ENCODE measurements at places on chromosomes 7 and 10.

GRCh38 chr7:80826520-80827238, 92.2 kb downstream of the SEMA3C start:
- DNase-seq, result no peak

DNA sequence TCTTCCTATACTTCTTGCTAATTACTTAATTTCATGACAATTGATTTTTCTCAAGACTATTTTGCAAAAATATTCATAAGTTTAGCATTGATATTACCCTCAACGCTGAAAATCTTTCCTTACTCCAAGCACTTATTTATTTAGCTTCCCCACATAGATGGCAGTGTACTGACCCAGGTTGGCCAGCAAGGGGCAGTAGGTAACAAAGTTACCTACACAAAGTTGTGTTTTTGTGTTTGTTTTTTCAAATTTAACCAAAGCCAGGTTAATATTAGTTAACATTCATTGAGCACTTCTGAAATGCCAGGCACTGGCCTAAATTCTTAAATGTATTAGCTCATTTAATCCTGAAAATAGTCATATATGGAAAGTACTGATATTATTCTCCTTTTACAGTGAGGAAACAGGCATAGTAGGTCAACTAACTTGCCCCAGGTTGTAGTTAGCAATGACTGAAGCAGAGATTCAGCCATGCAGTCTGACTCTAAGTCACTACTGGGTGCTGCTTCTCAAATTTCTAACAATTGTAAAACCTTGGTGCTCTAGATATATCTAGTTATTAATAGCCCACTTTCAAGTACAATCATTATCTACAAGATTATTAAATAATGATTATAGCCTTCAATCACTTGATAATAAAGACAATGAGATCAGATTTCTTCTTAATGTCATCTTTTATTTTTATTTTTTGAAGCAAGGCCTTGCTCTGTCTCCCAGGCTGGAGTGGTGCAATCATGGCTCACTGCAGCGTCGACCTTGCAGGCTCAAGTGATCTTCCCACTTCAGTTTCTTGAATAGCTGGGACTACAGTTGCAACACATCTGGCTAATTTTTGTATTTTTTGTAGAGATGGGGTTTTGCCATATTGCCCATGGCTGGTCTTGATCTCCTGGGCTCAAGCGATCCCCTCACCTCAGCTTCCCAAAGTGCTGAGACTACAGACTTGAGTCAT, 5.8 kb upstream of the GGCT start:
- DNase-seq, result peak; percentile 32

DNA sequence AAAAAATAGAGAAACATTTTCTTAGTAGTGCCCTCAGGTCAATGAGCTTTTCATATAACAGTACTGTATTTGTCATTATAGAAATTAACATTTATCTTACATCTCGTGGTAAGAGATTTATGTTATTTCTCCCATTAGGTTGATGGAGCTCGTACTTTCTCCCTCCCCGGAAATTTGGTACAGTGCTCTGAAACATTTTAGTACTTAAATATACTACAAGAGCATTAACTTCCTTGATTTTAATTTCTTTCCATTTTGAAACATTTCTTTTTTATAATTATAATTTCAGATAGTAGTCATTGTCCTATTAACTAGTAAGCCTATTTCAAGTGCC, 205.4 kb downstream of the MBL2 start:
- DNase-seq, result no peak

DNA sequence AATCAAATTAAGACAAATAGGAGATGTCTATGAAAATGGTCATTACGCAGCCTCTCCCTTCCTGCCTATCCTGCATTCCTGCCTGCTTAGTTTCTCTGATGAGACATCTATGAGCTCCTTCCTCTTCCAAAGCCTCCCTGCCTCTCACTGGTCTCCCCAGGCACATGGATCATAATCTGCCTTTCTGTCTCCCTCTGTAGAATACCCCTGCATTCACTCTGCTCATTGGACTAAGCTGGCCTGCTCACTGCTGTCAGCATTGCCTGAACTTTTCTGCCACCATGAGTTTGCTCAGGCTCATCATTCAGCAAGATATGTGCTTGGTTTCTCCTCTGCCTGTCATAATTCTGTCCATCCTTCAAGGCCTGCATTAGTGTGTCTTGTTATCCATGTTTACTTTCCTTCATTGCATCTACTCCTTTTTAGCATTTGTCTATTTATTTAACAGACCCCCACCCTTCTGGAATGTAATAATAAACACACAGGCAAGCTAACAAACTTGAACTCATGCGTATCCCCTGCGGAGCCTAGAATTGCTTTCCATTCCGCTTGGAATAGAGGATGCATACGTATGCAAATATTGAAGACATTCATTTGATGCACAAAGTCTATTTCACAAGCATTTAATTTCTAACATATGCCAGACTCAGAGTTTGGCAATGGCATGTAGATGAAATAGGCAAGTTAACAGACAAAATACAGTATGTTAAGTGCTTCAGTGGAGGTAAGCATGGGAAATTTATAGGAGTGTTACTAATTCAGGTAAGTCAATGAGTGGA, 88.3 kb downstream of the PTPRZ1 start:
- DNase-seq, result no peak

DNA sequence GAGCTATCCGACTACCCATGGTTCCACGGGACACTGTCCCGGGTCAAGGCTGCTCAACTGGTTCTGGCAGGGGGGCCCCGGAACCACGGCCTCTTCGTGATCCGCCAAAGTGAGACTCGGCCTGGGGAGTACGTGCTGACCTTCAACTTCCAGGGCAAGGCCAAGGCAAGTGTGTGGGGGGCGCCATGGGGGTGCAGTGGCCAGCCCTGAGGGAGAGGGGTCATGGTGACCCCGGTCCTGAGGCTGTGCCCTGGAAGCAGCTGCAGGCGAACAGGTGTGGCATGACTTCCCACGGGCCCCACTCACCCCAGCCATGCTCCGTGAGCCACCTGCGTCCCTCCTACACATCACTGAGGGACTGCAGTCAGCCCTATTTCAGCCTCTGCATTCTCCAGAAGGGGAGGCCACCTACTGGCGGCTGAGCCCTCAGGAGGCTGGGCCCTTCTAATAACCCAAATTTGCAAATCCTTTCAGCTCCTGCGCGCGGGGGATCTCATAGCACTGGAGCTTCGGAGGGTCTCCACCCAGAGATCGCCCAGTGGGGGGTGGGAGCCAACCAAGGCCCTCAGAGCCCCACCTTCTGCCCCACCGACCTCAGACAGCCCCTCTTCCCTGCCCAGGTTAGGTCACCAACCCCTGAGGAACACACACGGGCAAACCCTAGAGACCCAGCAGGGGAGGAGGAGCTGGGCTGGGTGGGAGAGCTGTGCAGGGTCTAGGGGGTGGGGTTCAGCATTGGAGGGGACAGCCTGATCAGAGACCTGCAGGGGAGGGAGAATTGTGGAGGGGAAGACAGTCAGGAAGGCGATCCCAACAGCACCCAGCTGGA, 30.8 kb downstream of the SH2B2 start:
- no peak for DNase-seq

GRCh38 chr10:69464801-69465401, 13.6 kb downstream of the TSPAN15 start:
- no peak for DNase-seq

GRCh38 chr10:118922226-118922625, 107.3 kb upstream of the NANOS1 start:
- no peak for DNase-seq

GRCh38 chr7:44114586-44115310, 8.6 kb downstream of the POLD2 start:
- DNase-seq, result no peak

DNA sequence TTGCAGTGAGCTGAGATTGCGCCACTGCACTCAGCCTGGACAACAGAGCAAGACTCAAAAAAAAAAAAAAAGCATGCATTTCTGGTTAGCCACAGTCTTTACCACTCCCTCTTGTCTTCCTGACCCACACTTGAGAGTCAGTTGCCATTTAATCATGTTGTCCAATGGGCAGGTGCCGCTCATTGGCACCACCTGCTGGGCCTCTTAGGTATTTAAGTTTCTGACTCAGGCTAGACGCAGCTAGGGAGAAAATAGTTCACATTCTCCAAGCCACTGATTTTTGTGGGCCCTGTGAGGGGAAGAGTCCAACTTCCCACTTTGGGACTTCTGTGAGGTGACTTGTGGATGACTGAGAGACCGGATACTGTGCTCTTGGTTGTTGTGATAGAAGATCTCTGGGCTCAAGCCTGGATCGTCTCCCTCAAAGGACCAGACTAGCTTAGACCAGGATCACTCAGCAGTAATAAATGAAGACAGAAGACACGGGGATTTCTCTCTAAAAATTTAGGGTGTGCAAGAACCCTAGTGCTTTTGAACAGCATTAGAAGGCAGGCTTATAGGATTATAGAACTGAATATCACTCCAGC, 26.8 kb upstream of the SORCS3 start:
- DNase-seq, result peak; percentile 18

DNA sequence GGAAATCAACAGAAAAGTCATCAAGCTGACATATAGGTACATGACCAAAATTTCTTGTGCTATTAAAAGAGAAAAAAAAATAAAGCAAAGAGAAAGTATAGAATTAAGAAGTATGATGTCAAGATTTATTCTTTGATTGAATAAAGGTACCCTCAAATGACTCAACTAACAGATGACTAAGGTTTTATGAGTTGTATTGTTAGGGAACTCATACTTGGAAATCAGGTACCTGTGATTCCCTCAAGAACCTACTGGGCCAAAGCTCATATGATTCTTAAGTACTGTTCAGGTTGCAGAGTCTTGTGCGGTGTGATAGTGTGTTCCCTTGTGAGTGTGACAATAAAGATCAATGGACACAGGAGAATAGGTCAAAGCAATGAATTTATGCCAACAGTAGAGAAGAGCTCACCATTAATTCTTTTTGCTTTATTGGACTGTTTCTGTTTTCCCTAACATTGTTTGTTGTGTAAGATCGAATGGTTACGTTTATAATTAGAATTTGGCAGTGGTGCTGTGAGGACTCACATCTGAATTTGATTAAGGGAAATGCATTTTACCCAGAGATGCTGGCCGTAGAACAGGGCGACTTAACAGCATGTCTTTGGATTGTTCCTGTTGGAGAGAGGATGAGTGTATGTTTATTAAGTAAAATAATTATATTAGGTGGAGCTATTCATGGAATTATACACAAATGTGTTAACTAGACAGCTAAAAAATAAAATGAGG, 293.2 kb upstream of the SEMA3D start:
- no peak for DNase-seq

- no peak for DNase-seq
Measured at GRCh38 chr10:103823706-103824272, 31.6 kb downstream of the SH3PXD2A start.

GRCh38 chr7:149063476-149063875, 27.0 kb downstream of the ZNF786 start:
- no peak for DNase-seq
